WTC11 (cell line): ENCODE measurements at places on chromosomes 16 and 17. TPM values are rescaled to one million over a fixed set of nuclear protein-coding genes. Genes with fewer than 3 reads are reported as not detected.

- no peak overlapping the region for H3K4me3 ChIP-seq
- DNase-seq: no peak
- H3K27ac ChIP-seq: no peak overlapping the region
- H3K27me3 ChIP-seq: no peaks in the 10 kb centered on the region
- no peaks in the 10 kb centered on the region for H3K4me1 ChIP-seq
These were observed 43.4 kb downstream of the ZNF276 start for GRCh38 chr16:89764711-89765201.

GRCh38 chr17:12365805-12366204, 299.9 kb upstream of the MYOCD start:
- no peaks in the 10 kb centered on the region for H3K27me3 ChIP-seq
- no peak for DNase-seq
- H3K4me1 ChIP-seq: peaks cover 6% of the 10 kb centered on the region
- H3K27ac ChIP-seq: no peak overlapping the region
- no peak overlapping the region for H3K4me3 ChIP-seq
- peaks cover 11% of the 10 kb centered on the region for H3K36me3 ChIP-seq

DNA sequence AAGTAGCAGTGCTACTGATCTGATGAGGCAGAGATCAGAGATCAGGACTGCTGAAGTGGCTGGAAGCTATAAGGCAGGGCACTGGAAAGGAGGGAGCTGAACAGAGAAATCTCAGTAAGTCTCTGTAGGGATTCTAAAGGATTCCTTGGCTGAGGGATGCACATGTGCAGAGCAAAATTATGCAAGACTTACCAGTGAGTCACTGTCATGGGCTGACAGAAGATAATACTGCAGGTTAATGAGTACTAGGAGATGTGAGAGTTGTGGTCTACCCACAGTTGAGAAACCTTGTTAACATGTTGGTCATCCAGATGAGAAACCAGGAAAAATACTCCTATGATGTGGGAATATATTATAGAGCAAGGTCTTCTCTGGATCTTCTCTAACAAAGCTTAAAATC, 378.1 kb downstream of the HAPSTR1 start:
- no peaks in the 10 kb centered on the region for H3K27me3 ChIP-seq
- no peaks in the 10 kb centered on the region; the same call in 1 of the 2 replicates for H3K36me3 ChIP-seq
- H3K27ac ChIP-seq: no peak overlapping the region
- no peaks in the 10 kb centered on the region for H3K4me1 ChIP-seq
- no peak overlapping the region for H3K4me3 ChIP-seq

Gene GINS2
- total RNA-seq: 35.5 to 38.4 TPM (median 38.0 TPM) in 3 replicates

Gene UBN1
- total RNA-seq: 35.1 to 38.5 TPM (median 35.9 TPM) in 3 replicates

Gene ODAD4
- 1.2 to 2.1 TPM (median 1.9 TPM) in 3 replicates for total RNA-seq

GRCh38 chr17:4796552-4796920, 572 bp downstream of the PSMB6 start:
- H3K27ac ChIP-seq: peak overlapping the region; percentile 99
- H3K4me1 ChIP-seq: no peaks in the 10 kb centered on the region
- peaks cover 16% of the 10 kb centered on the region for H3K27me3 ChIP-seq
- peak; percentile 43 for DNase-seq
- peak overlapping the region; percentile 99 for H3K4me3 ChIP-seq
- H3K36me3 ChIP-seq: peaks cover 21% of the 10 kb centered on the region

Gene PRSS22
- 2.3 to 3.9 TPM (median 3.0 TPM) in 3 replicates for total RNA-seq

Gene SLC5A11
- 0.11 to 0.23 TPM in 2 of 3 replicates, not detected in the other for total RNA-seq

GRCh38 chr17:41522301-41523224, 3.9 kb upstream of the KRT15 start:
- H3K4me1 ChIP-seq: peaks cover 29% of the 10 kb centered on the region
- no peak overlapping the region for H3K27ac ChIP-seq
- no peak overlapping the region for H3K4me3 ChIP-seq
- H3K27me3 ChIP-seq: no peaks in the 10 kb centered on the region; the same call in 1 of the 2 replicates
- no peak for DNase-seq

GRCh38 chr16:13779676-13780075, 140.3 kb upstream of the ERCC4 start:
- H3K4me1 ChIP-seq: peaks cover 24% of the 10 kb centered on the region
- no peak overlapping the region for H3K4me3 ChIP-seq
- H3K27me3 ChIP-seq: peaks cover 9% of the 10 kb centered on the region
- peaks cover 12% of the 10 kb centered on the region for H3K36me3 ChIP-seq

DNA sequence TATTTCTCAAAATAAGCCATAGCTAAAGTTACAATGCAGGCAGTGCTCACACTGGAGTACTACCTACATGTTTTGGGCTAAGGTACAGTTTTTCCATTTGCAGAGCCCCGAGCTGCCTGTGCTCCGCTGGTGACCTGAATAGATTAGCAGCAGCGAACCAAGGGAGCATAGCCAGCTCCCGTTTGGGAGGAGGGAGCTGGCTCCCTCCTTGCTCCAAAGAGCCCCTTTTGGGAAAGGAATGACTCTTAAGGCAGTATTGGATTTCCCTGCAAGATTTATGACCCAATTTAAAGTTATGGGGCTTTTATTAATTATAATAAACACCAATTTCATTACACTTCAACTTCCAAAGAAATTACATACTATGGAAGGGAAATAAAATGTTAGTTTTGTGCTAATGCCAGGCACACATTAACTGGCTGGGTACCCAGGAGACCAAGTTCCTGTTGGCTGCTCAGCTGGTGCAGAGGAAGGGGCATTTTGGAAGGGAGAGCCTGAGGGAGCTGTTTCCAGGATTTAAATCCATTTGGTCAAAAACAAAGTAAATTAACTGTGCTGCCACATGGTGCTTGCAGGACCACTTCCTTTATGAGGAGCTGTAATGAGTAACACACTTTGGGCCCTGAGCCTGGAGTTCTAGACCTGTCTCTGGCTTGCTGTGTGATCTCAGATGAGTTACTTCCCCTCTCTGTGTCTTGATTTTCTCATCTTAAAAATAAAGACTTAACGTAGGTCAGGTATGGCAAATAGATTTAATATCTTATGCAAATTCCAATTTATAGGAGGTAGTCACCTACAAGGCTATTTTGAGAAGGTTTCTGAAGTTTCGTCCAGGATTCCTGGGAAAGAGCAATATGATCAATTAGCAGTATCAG, 362.1 kb upstream of the CCL2 start:
- peaks cover 31% of the 10 kb centered on the region for H3K4me1 ChIP-seq
- H3K36me3 ChIP-seq: no peaks in the 10 kb centered on the region

DNA sequence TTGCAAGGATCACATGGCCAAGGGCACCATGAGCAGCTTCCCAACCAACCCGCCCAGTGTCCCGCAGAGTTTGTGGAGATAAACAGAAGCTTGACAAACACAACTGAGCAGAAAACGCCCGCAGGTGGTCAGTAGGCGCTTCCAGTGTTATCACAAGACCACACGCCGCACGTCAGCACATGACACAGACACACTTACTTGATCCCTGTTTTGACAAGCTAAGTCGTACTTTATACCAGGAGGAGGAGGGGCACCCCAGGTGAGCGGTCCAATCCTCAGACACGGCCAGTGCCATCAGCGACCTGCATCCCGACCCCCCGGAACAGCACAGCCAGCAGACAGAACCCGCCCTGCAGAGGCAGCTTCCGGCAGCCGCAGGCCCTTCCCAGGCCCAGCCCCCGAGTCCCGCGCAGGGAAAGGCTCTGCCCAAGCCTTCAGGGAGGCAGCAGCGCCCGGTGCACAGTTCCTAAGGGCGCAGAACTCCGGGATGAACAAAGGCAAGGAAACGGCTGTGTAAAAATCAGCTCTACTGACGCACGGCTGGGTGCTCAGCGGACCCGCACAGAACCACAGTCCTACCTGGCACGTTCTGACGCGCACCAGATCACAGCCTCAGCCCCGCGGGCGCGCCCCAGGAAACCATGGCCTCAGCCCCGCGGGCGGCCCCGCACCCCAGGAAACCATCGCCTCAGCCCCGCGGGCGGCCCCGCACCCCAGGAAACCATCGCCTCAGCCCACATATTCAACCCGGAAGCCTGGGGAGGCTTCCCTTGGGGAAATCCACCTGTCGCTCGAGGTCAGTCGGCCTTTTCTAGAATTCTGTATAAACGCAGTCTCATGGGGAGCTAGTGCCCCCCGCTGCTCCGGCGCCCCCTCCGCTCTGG, 27.8 kb downstream of the AXIN1 start:
- peak; percentile 49 for DNase-seq
- peaks cover 16% of the 10 kb centered on the region for H3K4me1 ChIP-seq
- no peak overlapping the region for H3K4me3 ChIP-seq
- no peaks in the 10 kb centered on the region for H3K27me3 ChIP-seq
- no peaks in the 10 kb centered on the region for H3K36me3 ChIP-seq

- H3K36me3 ChIP-seq: peaks cover 11% of the 10 kb centered on the region; the same call in 1 of the 2 replicates
- peak; percentile 47 for DNase-seq
- peaks cover 56% of the 10 kb centered on the region for H3K4me1 ChIP-seq
- peak overlapping the region; percentile 14; the same call in 1 of the 2 replicates for H3K4me3 ChIP-seq
- peak overlapping the region; percentile 86 for H3K27ac ChIP-seq
- H3K27me3 ChIP-seq: no peaks in the 10 kb centered on the region
These were observed 114.1 kb downstream of the PITPNC1 start for GRCh38 chr17:67491009-67491680.
